Breast epithelium (tissue), 4 donors: ENCODE measurements at places on chromosomes 4 and X. TPM values are rescaled to one million over a fixed set of nuclear protein-coding genes. Genes with fewer than 3 reads are reported as not detected.

DNA sequence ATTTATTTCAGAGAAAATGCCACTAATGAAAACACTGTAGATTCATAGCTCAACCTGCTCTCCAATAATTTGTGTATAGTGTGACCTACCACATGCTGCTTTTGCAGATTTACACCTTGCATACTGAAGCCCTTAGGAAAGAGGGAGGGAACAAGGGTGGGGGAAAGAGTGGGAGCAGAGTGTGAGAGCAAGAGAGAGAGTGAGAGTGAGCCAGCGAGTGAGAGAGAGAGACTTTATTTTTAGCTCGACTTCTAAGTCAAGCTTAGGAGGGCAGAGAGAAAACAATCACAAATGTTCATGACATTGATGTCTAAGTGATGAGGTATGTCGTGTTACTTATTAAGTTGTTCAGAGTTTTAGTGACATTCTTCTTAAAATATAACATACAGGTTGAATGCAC is 112.5 kb upstream of the HAND2 start:
- no peaks in the 10 kb centered on the region for H3K36me3 ChIP-seq
- no peak overlapping the region for H3K4me3 ChIP-seq
- no peaks in the 10 kb centered on the region for H3K27me3 ChIP-seq

- H3K36me3 ChIP-seq, result no peaks in the 10 kb centered on the region
- H3K4me3 ChIP-seq, result no peak overlapping the region
- DNase-seq, result no peak
Observed at GRCh38 chr4:29970626-29971025, 749.5 kb upstream of the PCDH7 start.

DNA sequence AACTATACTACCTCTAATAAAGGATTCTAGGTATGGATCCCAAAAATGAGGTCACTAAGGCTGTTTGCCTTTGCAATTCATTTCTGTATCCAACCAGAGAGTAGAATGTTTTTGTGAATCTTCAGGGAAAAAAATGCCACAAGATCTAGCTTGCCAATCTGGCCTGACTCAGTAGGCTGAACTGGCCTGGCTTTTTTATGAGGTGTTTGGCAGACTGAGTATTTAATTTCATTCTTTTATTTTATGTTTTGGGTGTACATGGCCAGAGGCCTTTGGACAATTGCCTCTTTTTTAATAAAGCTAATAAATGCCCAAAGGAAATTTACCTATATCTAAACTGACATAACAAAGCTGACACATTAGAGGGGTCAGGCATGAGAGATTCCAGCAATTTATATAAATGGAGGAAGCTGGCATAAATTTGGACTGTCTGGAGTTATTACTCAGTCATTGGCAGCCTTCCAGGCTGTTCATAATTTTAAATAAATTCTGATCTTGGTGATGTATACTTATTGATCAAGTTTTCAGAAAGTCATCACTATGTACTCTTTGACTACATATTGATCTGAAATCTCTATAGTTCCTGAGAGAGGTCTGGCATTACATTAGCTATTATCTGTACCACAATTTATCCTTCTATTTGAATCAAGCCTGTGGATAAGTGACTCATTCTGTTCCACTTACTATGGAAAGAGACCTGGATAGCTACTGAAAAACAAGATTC is 376.4 kb upstream of the NOCT start:
- DNase-seq, result no peak
- H3K4me1 ChIP-seq, result no peaks in the 10 kb centered on the region
- H3K4me3 ChIP-seq, result no peak overlapping the region
- H3K27me3 ChIP-seq, result no peaks in the 10 kb centered on the region

DNA sequence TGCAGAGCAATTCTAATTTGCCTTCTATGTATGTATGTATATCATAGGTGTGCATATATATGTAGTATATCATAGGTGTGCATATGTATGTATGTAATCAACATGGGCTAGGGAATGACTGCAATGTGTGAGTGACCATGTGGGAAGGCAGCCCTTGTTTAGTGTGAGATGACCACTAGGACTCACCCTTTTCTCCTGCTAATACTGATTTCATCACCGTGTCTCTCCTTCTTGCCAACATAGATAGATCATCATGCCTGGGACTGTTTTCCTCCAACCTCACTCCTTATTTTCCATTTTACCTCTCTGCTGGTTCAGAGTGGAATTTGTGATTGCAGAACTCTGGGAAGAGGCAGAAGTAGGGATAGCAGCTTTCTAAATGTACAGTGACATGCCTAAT is 63.6 kb upstream of the SFRP2 start:
- H3K27ac ChIP-seq, result no peak overlapping the region
- no peaks in the 10 kb centered on the region for H3K36me3 ChIP-seq
- no peak overlapping the region for H3K4me3 ChIP-seq
- no peak for DNase-seq
- no peaks in the 10 kb centered on the region for H3K27me3 ChIP-seq

GRCh38 chr4:98517218-98518021 is 141.0 kb downstream of the TSPAN5 start:
- no peak overlapping the region for H3K4me3 ChIP-seq
- no peak overlapping the region for H3K27ac ChIP-seq
- no peaks in the 10 kb centered on the region for H3K4me1 ChIP-seq
- H3K36me3 ChIP-seq, result no peaks in the 10 kb centered on the region
- H3K27me3 ChIP-seq, result no peaks in the 10 kb centered on the region
- DNase-seq, result no peak

DNA sequence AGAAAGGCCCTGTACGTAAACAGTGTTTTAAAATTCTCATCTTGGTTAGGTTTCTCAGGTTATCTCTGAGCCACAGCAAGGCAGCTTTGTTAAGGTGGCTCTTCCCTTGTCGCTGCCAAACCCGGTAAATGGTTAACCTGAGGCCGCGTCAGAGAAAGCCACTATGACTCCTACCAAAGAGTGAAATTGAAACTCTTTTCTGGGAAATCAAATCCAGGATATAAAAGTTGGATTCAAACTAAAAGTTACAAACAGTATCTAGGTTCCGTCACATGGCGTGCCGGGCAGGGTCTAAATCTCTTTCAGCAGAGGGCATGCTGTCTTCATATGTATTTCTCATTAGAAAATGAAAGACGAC is 433 bp downstream of the MMAA start:
- H3K27me3 ChIP-seq, result no peaks in the 10 kb centered on the region
- H3K36me3 ChIP-seq, result no peaks in the 10 kb centered on the region
- DNase-seq, result peak; percentile 38
- peak overlapping the region; percentile 69 for H3K4me3 ChIP-seq

DNA sequence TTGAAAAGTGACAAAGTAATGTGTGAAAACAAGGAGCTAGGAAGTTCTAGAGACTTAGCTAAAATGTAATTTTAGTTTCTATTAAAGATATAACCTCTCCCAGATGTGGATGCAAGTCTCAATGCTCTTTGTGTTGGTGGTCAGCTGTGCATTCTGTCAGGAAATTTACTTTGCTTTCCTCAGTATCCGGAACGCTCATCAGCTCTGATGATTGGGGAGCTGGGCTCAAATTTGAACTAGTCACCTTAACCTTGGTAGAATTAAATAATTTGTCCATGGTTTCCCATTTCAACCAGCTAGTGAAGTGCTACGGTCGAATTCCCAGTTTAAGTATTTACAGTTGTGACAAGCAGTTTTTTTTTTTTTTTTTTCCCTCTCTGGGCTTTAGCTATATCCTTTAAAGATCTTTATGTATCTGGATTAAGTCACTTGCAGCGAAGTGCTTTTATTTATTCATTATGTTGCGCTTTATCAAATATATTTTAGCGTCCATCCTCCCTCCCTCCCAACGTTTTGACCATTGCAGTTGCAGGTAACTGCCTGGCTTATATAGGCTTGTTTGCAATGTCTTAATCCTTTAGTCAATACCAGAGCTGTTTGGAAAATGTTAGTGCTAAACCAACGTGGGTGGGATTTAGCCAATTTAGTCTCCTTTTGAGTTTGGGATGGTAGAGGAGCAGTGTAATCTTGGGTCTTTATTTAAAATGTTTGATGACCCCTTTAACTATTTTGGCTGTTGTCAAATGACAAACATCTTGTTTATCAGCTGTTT is 2.1 kb downstream of the OGT start:
- no peak for DNase-seq
- H3K27me3 ChIP-seq, result no peaks in the 10 kb centered on the region
- no peaks in the 10 kb centered on the region for H3K4me1 ChIP-seq
- H3K4me3 ChIP-seq, result peak overlapping the region; percentile 81
- no peaks in the 10 kb centered on the region for H3K36me3 ChIP-seq

DNA sequence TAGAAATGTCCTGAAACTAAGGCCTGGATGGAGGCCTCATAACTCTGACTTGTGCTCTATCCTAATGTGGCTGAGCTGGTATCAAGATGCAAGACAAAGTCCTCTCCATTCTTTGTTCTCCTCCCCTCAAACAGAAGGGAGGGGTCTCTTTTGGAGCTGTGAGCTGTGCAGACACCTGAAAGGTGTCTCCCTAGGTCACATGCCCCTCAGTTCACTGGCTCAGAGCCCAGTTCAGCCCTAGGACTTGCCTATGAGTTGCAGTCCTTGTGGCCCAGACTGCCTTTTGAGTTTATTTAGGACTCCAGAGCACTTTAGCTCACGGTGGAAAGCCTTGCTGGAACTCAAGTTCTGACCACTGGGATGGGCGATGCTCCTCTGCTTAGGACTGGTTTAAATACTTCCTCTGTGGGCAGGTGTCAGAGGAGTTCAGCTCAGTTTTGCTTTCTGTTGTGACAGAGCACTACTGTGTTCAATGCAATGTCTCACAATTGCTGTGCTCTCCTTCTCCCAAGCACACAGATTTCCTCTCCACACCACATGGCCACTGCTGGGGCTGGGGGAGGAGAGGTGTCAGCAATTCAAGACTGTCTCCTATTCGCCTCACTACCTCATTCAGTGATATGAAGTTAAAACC is 84.8 kb upstream of the ZNF827 start:
- H3K27me3 ChIP-seq, result no peaks in the 10 kb centered on the region
- no peaks in the 10 kb centered on the region for H3K4me1 ChIP-seq
- no peak overlapping the region for H3K27ac ChIP-seq
- no peaks in the 10 kb centered on the region for H3K36me3 ChIP-seq

- no peak overlapping the region for H3K4me3 ChIP-seq
- no peak overlapping the region for H3K27ac ChIP-seq
- H3K36me3 ChIP-seq, result no peaks in the 10 kb centered on the region
- H3K27me3 ChIP-seq, result no peaks in the 10 kb centered on the region
- no peak for DNase-seq
Observed at GRCh38 chr4:88606832-88607231, 14.6 kb downstream of the HERC3 start.

DNA sequence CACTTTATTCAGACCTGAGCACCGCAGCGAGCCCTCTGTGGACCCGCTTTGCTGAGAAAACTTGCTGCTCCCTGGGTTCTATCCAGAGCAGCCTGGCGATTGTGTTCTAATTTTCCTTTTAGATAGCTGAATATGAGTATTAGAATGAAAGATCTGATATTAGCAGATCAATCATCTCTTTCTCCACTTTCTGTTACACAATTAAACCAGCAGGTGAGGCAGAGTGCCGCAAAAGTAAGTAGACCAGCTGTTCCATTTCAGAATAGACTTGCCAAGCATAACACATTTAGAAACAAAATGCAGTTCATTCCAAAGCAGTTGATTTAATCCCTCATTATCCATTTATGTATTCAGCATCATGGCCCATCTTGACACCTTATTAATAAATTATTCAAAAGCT is 58.6 kb downstream of the PALLD start:
- H3K27ac ChIP-seq, result no peak overlapping the region
- H3K4me3 ChIP-seq, result no peak overlapping the region
- no peaks in the 10 kb centered on the region for H3K36me3 ChIP-seq
- H3K4me1 ChIP-seq, result no peaks in the 10 kb centered on the region
- no peak for DNase-seq
- no peaks in the 10 kb centered on the region for H3K27me3 ChIP-seq

- no peak overlapping the region for H3K4me3 ChIP-seq
- no peak overlapping the region for H3K27ac ChIP-seq
- H3K36me3 ChIP-seq, result no peaks in the 10 kb centered on the region
- DNase-seq, result no peak
- no peaks in the 10 kb centered on the region for H3K27me3 ChIP-seq
- H3K4me1 ChIP-seq, result no peaks in the 10 kb centered on the region
Observed at GRCh38 chr4:89277412-89277811, 30.2 kb downstream of the GPRIN3 start.

DNA sequence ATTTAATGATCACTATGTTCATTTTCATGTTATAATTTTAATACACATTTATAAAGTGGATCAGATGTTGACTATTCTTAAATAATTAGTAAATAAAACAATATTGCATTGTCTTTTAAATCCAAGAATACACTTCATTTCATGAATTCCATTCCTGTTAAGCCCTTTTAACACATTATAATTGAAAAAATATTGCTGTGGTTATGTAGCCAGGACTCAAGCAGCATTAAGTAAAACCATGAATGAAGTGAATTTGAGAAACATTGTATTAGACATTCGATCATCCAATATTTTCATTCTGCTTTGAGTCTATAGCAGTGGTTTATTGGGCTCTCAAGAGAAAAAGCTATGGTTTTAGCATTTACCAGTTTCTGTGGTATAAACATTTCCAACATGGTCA is 94.2 kb upstream of the RAPGEF2 start:
- no peak for DNase-seq
- no peak overlapping the region for H3K4me3 ChIP-seq
- no peaks in the 10 kb centered on the region for H3K36me3 ChIP-seq
- no peaks in the 10 kb centered on the region for H3K27me3 ChIP-seq
- no peak overlapping the region for H3K27ac ChIP-seq

DNA sequence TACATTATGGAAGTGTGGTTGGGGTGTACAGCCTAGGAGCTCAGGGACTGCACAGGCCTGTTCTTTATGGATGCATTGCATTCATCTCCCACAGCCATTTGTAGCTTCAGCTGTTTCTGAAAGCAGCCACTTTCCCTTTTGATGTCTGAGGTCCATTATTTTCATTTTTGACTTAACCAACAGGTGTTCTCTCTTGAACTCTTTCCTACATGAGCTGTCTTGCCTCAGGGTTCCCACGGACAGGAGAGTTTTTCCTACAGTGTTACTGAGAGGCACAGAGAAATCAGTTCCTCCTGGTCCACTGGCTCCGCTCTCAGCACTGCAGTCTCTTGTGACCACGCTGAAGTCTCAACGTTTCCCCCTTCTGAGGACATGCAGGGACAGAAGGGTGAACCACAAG is 87.2 kb downstream of the RASL11B start:
- H3K4me1 ChIP-seq, result no peaks in the 10 kb centered on the region
- no peaks in the 10 kb centered on the region for H3K36me3 ChIP-seq
- no peak overlapping the region for H3K27ac ChIP-seq
- no peak for DNase-seq
- no peak overlapping the region for H3K4me3 ChIP-seq

- H3K27ac ChIP-seq, result no peak overlapping the region
- no peak overlapping the region for H3K4me3 ChIP-seq
- DNase-seq, result no peak
- H3K4me1 ChIP-seq, result no peaks in the 10 kb centered on the region
- H3K36me3 ChIP-seq, result no peaks in the 10 kb centered on the region
Observed at GRCh38 chr4:169885893-169886292, 128.1 kb upstream of the HPF1 start.

- peak overlapping the region; percentile 35 for H3K27ac ChIP-seq
- no peak overlapping the region for H3K4me3 ChIP-seq
- H3K4me1 ChIP-seq, result no peaks in the 10 kb centered on the region
- H3K36me3 ChIP-seq, result no peaks in the 10 kb centered on the region
- peaks cover 17% of the 10 kb centered on the region for H3K27me3 ChIP-seq
- DNase-seq, result no peak
Observed at GRCh38 chrX:17591741-17592110, 145.6 kb upstream of the SCML1 start.

- no peaks in the 10 kb centered on the region for H3K27me3 ChIP-seq
- H3K36me3 ChIP-seq, result no peaks in the 10 kb centered on the region
Observed at GRCh38 chr4:151217326-151217725, 59.6 kb upstream of the PRSS48 start.

GAGE12F gene
- total RNA-seq, result not detected

STOX2 gene
- total RNA-seq, result 10.7 TPM

TIGD4 gene
- total RNA-seq, result 0.16 TPM

HMX1 gene
- not detected for total RNA-seq

MAGEA2B gene
- total RNA-seq, result not detected

CDX4 gene
- total RNA-seq, result not detected

SYNPO2 gene
- total RNA-seq, result 90.1 TPM
